Heart left ventricle (tissue), 16 donors: ENCODE measurements at places on chromosomes 2 and 18. TPM values are rescaled to one million over a fixed set of nuclear protein-coding genes. Genes with fewer than 3 reads are reported as not detected.

Gene RAB6C
- total RNA-seq: not detected

Gene DPP4
- total RNA-seq: 9.4 TPM

Gene GPR35
- total RNA-seq: 1.1 TPM

Gene KIF5C
- total RNA-seq: 0.29 TPM

Gene TSHZ1
- total RNA-seq: 20.3 TPM

Gene REG3G
- total RNA-seq: not detected
